ENCODE measurements at places on chromosomes 3 and 15.
A peak's percentile ranks its signal among the peaks of the same experiment; 100 is the strongest.

DNA sequence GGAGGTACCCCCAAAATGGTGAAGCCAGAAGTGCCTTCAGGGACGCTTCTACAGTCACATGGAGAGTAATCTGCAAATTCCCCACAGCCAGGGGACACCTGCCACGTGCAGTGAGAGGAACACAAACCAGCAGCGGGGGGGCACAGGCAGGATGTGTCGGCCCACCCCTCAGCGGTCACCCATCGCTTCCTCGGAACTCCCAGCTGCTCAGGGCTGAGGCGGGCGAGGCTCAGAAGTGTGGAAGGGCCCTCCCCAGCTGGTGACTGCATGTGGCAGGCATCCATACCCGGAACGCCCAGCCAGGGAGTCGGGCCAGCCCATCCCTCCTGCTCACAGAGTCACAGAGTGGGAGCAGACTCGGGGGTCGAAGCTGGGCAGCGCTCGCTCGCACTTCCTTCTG is 63.7 kb downstream of the SLC12A8 start:
- DNase-seq, result no peak

GRCh38 chr3:173708191-173708590 is 310.6 kb downstream of the NLGN1 start:
- DNase-seq, result no peak

DNA sequence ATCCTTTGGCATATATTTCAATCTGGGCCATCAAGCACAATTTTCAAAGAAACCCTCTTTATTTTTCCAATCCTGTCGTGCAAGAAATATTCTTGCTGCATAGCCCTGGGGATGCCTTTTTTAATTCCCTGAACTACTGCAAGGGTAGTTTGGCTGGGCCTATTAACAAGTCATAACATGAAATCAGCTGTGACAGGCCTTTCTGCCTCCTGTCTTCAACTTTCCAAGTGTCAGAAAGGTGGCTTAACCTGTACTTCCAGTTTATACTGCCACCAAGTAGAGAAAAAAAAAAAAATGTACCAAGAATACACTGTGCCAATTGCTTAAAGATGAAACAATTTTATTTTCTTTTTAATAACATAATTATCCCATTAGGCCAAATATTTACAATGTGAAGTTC is 32.4 kb upstream of the SPPL2A start:
- DNase-seq, result no peak

DNA sequence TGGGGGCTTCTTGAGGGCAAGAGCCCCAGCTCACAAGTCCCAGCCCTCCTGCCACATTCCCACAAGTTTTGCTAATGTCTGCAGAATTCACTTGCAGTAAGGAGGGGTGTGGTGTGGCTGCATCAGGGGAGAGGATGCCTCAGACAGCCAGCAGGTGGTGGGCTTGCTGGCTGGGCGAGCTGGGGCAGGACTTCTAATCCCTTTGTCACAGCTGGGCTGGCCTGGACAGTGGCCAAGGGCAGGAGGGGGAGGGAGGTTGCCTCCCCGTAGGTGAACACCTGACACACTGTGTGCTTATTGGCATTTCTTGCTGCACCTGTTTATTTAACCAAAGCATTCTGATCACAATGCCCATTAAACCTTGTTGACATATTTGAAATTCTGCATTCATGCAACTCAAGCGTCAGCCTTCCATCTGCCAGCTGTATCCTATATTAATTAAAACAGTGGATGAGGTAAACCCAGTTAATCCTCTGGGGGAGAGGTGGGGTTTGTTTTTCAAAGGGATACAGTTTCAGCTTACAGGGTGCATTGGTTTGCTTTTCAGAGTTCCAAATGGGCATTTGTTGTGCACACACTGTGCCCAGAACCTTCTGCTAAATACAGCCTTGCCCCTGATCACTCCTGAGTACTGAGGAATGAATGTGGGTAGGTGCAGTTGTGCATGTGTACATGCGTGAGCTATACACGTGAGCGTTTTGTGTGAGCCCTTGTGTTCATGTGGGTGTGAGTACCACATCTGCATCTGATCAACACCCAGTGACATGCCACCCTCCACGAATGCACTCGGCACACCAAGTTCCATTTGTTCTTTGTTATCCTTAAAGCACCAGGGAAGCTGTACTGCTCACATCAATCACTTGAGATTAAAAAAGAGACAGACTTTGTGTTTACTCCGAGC is 268.7 kb downstream of the XXYLT1 start:
- DNase-seq, result peak; percentile 29

DNA sequence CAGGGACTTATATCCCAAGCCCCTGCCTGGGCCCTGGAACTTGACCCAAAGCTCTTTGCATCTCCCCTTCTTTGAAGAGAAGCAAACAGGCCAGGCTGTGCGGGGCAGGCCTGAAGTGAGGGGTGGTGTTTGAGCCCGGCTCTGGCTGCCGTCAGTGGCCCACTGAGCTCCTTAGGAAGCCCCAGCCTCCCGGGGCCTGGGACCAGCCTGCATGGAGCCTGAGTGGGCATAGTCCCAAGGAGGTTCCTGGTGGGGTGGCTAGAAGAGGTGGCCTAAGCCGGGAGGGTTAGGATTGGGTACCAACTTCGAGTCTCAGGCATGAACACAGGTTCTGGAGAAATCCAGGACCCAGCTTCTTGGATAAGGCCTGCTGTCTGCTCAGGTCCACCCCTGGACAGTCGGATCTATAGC is 6.4 kb downstream of the TMIE start:
- no peak for DNase-seq

GRCh38 chr3:183968666-183969245 is 48.9 kb downstream of the ABCC5 start:
- no peak for DNase-seq

DNA sequence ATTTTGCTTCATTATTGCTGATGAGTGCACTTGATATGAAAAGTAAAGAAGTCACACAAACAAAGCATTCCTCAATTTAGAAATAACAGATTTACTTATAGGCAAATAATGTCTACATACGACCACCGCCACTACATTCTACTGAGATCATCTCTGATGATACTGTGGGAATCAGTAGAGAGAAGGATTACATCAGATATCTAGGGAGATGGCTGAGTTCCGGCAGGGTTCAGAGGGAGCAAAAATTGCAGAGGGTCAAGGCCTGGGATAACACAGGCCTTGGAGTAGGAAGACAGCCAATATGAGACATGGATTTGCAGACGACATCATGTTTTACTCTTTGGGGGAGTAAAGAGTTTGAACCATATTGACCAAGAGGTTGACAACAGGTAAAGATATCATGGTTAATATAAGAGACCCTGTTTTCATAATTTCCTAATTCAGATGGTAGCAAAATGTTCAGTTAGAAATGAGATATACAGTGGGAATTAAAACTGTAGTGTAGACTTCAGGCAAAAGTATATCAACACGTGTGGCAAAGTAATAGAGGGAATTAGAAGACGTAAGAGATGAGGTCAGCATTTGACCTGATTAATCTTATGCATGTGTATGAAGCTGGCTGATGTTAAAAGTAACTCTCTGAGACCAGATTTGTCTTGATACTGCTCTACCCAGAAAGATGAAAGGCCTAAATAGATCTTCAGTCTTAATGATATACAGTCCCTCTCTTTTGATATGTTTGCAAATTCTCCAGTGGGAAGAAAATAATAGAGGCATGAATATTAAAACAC is 15.6 kb downstream of the LSAMP start:
- no peak for DNase-seq

DNA sequence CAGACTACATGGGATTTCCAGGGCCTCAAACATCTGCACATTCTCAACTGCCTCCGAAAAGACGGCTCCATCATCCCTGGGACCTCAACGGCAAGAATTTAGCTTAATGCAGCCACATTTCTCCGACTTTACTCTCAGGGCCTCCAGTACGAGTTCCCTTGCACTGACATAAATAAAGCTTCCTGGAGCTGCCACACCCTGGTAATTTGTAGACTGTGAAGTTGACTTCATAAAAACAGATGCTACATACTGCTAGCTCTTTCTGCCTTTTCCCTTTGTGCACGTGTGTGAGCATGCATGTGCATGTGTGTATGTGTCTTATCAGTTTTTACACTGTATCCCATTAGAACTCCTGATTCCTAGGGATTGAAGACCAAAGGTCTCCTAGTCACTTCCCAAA is 122.7 kb downstream of the NTRK3 start:
- no peak for DNase-seq

- DNase-seq, result no peak
These were observed 36.8 kb upstream of the PEX5L start for GRCh38 chr3:180073561-180073960.

DNA sequence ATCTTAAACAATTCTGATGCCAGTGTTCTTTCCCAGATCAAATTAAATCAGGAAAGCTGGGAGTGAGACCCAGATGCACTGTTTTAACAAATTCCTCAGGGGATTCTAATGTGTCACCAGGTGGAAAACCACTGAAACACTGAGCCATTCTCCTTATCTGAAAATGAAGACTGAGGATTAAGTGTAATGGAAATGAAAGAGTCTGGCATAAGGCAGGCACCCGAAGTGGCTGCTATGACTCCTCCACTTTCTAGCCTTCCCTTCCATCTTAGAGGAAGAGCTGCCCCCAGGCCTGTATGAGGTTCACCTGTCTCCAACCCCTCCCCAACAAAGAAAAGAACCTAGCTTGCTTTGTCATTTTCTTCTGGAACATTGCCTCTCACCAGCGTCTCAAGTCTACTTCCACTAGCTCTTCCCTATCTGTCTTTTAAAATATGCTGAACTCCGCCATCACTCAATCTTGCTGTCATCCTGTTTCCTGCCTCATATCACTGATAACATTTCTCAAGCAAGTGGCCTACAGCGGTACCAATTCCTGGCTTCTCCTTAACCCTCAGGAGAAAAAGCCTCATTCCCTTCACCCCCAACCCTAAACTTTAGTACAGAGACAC is 13.7 kb upstream of the ABHD2 start:
- DNase-seq, result no peak

DNA sequence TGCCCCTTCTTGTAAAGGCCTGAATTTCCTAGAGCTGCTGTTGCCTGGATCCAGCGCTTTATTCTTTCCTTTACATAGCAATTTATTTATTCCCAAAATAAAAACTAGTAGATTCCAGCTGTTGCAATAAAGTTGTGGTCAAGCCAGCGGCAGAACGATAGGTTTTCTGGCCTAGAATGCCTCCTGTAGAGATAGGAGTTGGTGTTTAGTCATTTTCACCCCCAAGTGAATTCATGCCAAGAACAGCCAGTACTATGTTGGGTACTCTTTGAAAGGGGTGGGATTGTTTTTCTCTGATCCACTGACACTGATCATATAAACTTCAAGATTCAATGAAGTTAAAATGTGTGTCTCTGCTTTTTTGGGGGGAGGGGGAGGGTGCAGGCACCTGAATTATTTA is 69.7 kb downstream of the KLHL25 start:
- no peak for DNase-seq

GRCh38 chr15:27273506-27273905 is 302.5 kb downstream of the GABRG3 start:
- DNase-seq, result no peak

DNA sequence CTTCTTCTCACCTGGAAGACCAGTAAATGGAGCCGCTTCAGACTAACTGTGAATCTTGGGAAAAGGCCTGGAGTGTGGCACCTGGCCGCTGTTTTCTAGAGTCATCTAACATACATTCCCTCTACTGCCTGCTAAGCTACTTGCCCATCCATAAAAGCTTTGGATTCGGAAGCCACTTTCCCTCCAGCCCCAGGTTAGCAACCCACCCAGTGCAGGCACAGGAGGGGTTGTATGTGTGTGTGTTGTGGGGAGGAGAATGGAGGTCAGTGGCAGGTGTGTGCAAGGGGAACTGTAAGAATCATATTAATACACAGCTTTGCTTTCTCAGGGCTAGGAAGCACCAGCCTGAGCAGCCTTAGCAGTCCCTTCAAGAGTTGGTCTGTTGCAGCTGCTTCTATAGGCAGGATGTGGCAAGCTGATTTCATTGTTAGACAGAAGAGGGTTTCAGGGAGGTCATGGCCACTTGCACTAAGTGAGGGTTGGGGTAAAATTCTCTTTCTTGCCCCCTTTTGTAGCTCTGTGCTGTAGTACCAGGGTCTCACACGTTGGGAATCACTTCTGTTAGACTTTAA is 8.9 kb downstream of the NSUN3 start:
- no peak for DNase-seq

- no peak for DNase-seq
These were observed 18.3 kb downstream of the DUOX2 start for GRCh38 chr15:45095661-45096060.

GRCh38 chr15:91304786-91305185 is 204.7 kb downstream of the SV2B start:
- DNase-seq, result no peak

GRCh38 chr3:102089904-102090720 is 240.8 kb downstream of the NFKBIZ start:
- DNase-seq, result no peak

DNA sequence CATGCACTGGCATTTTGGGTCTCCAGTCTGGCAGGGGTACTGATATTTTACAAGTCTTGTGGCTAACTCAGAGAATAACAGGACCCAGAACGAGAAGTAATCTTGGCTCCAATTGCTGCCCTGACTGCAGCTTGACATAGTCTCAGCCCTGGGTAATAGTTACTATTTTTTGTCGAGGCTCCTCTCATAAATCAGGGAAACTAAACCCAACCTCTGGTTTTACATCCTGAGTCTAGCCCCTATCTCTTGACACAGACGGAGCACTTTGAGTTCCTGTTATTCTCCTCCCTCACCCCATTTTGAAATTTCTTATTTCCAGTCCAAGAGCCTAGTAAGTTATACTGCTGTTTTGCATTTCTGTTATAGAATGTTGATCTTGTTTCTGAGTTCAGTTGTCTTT is 276.1 kb upstream of the GOLIM4 start:
- no peak for DNase-seq

DNA sequence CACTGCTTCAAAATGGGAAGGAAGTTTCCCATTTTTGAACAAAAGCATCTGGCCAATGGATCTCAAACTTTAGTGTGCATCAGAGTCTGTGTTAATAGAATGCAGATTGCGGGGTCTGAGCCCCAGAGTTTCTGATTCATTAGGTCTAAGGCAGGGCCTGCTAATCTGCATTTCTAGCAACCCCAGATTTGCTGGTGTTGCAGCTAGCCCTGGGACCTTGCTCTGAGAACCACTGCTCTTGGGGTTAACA is 30.7 kb upstream of the USP3 start:
- no peak for DNase-seq

DNA sequence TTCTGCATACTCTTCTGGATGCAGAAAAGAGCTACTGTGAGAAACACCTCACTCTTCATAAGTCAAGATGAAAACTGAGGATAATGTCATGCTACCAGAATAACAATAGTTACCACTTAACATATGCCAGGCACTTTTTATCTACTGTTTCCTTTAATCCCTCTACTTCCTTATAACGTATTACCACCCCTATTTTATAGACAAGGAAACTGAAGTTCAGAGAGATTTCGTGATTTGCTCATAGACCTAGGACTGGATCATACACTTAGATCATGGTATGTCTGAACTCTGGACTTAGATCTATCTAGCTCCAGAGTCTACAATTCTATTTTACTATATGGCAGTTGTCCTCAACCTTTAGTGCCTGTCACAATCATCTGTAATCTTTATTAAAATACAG is 155.7 kb upstream of the TSPAN3 start:
- DNase-seq, result peak; percentile 6
